ENCODE measurements at places on chromosomes 12 and 14.

- no peak for DNase-seq
Observed at GRCh38 chr12:54352022-54352531, 12.2 kb downstream of the GPR84 start.

GRCh38 chr12:2796187-2796666 is 1.5 kb downstream of the FKBP4 start:
- DNase-seq = no peak

DNA sequence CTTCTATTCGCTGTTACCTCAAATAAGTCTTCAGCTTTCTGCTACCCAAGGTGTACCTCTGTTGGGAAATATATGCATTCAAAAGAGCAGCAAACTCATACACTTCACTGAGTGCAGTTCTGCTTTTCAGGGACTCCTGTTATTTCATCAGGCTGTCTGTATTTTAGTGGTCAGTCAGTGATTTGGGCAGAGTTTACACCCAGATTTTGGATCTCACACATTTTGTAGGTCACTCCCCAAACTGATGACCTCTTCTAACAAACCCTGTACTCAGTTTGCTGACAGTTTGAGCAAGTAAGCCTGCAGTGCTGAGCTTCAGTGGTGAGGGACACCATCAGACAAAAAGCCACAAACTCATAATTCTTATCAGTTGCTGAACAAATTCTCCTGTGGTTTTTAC is 8.2 kb upstream of the WASHC4 start:
- DNase-seq = peak; percentile 34

DNA sequence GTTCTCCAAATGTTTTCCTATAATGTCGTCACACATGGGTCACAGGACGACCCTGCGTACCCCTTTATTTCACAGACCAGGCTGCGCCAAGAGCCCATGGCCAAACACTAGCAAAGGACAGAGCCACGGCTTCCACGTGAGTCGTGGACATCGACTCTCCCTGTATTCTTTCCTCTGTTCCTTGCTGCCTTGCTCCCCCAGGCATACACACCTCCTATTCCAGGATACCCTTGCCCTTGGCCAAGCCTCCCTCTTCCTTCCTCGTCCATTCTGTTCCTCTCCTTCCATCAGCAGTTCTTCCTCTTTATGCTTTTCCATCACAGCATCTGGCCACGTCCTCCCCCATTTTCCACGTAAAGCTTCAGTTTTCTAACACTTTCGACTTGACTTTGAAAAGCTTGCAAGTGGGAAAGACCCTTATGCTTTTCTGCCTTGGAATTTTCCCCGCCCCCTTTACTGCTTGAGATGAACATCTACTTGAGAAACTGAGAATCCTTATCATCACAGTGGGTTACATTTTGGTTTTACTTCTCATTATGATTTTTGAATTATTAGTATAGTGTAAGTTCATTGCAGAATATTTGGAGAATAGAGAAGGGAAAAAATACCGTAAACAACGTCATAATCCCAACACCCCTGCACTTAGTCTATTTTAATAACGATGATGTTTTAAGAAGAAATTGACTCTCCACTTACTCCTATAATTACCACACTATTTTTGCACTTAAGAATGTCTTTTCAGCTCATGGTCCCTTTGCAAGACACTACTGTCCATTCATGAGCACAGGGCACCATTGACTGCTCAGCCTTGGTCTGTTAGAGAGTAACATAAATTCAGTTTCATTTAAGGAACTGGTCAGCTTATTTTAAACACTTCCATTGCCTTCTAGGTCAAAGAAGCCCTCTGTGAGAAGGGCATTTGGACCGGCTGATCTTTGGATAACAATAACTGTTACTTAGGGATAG is 15.8 kb upstream of the NINJ2 start:
- no peak for DNase-seq

GRCh38 chr14:105427936-105428485 is 8.4 kb downstream of the MTA1 start:
- no peak for DNase-seq

- DNase-seq = no peak
Observed at GRCh38 chr14:104973135-104973384, 5.1 kb downstream of the AHNAK2 start.

DNA sequence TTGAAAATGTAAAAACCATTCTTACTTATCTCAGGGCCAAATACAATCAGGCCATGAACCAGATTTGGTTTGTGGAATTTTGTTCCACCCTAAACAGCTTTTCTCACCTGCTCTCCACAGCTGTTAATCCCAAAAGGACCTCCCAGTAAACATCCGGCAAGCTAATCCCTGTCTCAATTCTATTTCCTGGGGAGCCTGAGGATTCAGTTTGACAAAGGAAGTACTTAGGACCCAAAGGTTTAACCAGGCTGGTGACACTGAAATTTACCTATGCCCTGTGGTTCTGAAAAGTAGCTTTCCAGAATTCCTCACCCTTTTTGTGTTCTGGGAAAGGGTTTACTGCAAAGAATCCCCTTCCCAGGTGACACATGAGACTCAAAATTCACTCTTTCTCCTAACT is 15.0 kb downstream of the CAPZA3 start:
- no peak for DNase-seq

- DNase-seq = no peak
Observed at GRCh38 chr12:115752156-115752555, 525.3 kb downstream of the MED13L start.

GRCh38 chr14:61549425-61549824 is 145.9 kb upstream of the HIF1A start:
- no peak for DNase-seq

GRCh38 chr12:61524851-61525250 is 735.4 kb upstream of the USP15 start:
- DNase-seq = no peak

DNA sequence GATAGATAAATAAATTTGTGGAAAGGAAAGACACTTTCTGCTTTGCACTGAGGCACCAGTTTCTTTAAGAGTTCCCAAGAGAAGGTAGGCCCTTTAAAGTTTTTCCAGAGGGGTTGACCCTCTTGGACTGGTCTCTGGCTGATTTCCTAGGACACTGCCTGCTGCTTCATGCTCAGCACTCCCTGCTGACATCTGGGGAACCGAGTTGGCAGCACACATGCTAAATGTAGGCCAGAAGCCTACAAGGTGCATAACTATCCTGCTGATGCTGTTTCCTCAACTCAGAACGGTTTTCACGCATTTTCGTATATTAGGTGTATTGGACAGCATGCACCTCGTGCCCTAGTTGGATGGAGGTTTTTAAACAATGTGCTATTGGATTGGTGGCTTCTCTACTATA is 887.2 kb upstream of the SEL1L start:
- no peak for DNase-seq

GRCh38 chr14:35223927-35224326 is 68.3 kb upstream of the PSMA6 start:
- no peak for DNase-seq

DNA sequence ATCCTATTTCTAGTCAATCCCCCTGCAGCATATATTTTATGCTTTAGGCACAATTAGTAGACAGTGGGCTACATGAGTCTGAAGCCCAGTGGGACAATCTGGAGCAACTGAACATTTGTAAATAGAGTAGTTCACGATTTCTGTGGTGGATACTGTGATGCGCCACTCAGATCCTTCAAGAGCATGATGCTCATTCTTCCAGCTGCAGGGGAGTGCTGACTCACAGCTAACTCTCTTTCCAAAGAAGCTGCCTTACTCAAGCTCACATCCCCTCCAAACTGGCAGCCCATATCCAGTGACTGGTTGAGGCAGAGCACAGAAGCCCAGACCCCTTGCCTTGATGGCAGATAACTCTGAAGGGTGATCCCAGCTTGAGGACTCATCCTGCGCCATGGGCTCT is 224.2 kb upstream of the EEA1 start:
- no peak for DNase-seq

DNA sequence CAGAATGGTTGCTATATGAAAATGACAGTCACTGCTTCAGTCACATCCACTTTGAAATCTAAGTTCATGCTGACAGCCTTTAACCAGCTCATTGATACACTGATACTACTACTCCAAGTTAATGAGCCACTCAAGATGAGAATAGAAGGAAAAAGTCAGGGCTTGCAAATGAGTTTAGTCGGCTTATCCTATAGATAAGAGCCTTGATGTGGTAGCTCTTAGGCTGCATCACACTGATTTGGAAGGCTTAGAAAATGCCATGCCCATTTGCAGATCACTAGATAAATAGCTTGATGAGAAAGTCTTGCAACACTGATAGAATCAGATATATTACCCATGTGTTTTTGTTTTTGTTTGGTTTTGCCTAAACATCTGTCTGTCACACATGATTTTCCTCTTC is 251.4 kb upstream of the ATXN7L3B start:
- DNase-seq = no peak

DNA sequence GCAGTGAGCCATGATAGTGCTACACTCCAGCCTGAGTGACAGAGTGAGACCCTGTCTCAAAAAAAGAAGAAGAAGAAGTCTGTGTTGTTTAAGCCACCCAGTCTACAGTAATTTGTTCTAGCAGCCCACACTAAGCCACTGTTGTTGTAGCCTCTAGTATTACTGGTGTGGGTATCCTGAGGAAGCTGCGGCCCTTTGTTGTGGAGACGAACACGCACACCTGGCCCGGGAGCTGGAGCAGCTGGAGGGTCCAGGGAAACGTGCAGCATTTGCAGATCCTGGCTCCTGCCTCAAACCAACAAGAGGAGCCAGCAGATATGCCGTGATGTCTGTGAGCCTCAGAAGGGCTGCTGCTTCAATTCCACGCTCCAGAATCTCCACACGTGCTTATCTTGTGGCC is 65.3 kb downstream of the MAP1LC3B2 start:
- no peak for DNase-seq

DNA sequence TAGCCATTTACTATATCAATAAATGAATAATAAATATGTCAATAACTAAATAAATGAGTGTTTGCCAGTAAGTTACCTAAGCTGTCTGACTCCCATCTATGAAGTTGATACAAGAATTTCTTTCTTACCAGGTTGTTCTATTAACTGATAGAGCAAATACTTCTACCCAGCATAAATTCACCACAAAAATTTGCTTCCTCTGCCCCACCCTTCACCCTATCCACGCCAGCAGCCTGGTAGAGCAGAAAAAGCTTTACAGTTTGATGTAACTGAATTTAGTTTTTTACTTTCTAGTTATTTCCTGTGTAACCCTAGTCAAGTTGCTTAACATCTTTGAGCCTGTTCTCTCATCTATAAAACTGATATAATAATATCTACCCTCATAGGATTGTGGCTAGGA is 94.9 kb upstream of the SLC16A7 start:
- no peak for DNase-seq

DNA sequence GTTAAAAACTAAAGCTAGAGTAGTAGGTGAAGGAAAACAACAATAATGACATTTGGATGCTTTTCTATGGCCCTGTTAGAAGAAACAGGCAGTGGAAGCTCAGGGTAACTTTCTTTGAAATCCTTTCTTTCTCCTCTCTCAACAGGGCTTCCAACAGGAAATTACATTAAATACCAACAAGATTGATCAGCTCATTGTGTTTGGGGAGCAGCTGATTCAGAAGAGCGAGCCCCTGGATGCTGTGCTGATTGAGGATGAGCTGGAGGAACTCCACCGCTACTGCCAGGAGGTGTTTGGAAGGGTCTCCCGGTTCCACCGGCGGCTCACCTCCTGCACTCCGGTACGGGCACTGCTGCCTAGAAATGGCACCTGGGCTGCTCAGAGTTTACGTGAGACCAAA is 81.5 kb downstream of the ESR2 start:
- DNase-seq = no peak

DNA sequence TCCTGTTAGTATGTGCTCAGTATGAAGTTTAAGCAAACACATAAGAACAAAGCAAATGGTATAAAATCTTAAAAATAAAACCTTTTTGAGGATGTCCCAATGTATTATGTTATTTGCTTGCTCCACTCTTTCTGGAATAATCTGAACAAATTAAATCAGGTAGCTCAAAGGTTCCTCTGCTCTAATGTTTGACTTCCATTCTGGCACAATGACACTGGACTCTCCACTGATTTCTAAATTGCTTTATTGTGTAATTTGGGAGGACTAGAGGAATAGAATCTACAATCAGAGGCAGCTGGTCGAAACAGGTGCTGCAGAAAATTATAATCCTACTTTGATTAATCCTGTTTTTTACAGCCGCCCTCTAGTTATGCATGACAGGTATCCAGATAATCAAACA is 523.7 kb upstream of the FOXG1 start:
- no peak for DNase-seq

DNA sequence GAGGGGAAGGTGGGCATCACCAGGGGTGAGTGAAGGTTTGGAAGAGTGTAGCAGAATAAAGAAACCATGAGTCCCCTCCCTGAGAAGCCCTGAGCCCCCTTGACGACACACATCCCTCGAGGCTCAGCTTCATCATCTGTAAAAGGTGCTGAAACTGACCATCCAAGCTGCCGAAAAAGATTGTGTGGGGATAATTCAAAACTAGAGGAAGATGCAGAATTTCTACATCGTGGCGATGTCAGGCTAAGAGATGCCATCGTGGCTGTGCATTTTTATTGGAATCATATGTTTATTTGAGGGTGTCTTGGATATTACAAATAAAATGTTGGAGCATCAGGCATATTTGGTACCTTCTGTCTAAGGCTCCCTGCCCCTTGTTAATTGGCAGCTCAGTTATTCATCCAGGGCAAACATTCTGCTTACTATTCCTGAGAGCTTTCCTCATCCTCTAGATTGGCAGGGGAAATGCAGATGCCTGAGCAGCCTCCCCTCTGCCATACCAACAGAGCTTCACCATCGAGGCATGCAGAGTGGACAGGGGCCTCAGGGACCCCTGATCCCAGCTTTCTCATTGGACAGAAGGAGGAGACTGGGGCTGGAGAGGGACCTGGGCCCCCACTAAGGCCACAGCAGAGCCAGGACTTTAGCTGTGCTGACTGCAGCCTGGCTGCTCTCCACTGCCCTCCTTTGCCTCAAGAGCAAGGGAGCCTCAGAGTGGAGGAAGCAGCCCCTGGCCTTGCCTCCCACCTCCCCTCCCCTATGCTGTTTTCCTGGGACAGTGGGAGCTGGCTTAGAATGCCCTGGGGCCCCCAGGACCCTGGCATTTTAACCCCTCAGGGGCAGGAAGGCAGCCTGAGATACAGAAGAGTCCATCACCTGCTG is 7.0 kb downstream of the SERPINA1 start:
- DNase-seq = no peak

- no peak for DNase-seq
Observed at GRCh38 chr14:55884819-55885218, 233.4 kb upstream of the PELI2 start.

GRCh38 chr12:45278447-45278846 is 62.6 kb downstream of the ANO6 start:
- no peak for DNase-seq

- no peak for DNase-seq
Observed at GRCh38 chr12:73159954-73160353, 887.8 kb downstream of the TRHDE start.

DNA sequence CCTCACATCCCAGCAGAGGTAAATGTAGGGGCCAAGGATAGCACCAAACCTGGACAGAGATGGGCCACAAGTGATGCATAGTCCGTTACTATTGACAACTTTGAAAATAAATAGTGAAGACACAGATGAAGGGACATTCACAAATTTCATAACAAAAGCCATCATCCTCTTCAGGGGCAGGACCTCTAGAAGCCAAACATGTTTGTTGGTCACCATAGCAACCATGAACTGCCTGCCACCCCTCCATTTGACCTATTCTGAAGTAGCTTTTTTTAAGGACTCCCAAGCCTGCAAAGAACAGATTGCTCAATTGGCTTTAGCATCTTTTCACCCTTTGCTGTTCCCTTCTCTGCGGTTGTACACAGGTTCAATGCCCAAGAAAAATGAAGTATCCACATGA is 35.7 kb upstream of the MDM1 start:
- DNase-seq = peak; percentile 41

- DNase-seq = no peak
Observed at GRCh38 chr14:97413966-97414717, 617.0 kb downstream of the VRK1 start.

GRCh38 chr12:109968032-109968420 is 28.1 kb downstream of the GIT2 start:
- no peak for DNase-seq
